ENCODE measurements at places on chromosomes 3 and 15.
A peak's percentile ranks its signal among the peaks of the same experiment; 100 is the strongest.

DNA sequence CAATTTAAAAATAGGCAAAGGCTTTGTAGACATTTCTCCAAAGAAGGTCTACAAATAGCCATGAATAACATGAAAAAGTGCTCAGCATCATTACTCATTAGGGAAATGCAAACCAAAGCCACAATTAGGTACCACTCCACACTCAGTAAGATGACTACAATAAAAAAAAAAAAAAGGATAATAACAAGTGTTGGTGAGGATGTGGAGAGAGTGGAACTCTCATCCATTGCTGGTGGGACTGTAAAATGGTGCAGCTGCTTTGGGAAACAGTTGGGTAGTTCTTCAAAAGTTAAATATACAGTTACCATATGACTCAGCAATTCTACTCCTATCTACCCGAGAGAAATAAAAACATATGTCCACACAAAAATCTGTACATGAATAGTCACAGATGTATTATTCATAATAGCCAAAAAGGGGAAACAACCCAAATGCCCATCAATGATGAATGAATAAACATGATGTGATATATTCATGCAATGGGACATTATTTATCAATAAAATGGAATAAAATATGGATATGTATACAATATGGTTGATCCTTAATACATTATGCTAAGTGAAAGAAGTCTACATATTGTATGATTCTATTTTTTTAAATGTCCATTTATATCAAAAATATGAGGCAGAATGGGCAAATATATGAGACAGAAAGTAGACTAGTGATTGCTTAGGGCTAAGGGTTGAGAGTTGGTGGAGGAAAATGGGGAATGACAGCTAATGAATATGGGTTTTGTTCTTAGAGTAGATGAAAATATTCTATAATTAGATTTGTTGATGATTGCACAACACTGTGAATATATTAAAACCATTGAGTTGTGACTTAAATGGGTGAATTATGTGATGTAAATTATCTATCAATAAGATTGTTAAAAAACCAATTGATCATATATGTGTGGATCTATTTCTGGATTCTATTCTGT is 66.1 kb upstream of the SMAD3 start:
- no peak for DNase-seq

GRCh38 chr3:11641683-11642430 is 1.9 kb downstream of the VGLL4 start:
- peak; percentile 49 for DNase-seq

DNA sequence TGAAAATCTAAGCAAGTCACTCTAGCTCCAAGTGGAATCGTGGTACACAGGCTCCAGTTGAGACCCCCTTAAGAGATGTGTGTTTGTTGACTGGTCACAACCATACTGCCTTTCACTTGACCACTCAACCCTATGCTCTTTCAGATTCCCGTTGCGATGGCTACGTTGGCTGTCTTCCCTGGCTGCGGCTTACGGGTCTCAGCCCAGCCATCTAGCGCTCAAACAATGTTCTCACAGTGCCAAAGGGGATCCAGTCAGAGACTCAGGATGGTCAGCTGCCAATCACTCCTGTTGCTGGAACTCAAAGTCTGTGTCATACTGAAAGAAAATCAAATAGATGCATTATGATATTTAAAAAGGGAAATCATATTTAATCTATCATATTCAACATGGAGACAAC is 237.6 kb downstream of the ITPR1 start:
- DNase-seq, result no peak

GRCh38 chr3:160618878-160619277 is 53.5 kb upstream of the KPNA4 start:
- DNase-seq, result no peak

DNA sequence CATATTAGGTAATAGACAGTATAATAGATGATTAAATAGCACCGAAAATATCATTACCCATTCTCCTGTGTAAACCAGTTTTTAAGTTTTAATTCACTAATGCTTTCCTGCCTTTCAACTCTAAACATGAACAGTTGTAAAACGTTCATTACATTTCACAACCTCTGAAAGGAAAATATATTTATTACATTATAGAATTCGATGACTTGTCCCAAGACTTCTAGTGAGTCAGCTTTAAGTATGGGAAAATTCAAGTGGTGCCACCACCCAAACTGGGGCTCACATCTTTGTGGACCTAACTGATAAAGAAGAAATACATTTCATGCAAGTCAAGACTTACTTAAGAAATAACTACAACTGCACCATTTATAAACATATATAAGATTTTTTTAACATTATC is 2.0 kb downstream of the TRIM59 start:
- no peak for DNase-seq

DNA sequence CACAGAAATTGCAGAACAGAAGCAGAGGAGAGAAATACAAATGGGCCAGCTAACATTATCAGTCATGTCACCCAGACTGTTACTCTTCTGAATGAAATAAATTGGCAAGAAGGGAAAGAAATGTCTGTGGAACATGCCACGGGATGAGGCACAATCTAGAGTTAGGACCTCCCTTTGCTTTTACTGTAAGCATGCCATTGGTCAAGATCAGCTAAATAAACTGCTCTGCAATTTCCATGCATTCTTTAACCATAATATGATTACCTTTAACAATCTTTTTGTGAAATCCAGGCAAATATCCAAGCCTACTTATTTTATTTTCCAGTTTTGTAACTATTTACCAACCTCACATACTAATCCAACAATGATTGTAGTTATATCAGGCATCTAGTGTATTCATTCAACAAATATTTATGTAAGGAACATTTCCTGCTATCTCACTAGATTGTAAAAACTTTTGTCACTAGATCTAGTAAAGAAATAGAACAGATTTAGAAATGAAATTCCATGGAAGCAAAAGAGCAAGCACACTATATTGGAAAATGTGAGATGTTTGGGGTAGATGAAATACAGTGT is 383.4 kb downstream of the MECOM start:
- DNase-seq, result no peak

All from AG08395 (cell line).